Motor neuron (in vitro differentiated cells): ENCODE measurements at places on chromosomes 12 and 14. TPM values are rescaled to one million over a fixed set of nuclear protein-coding genes. Genes with fewer than 3 reads are reported as not detected.

Gene LIN7A
- 21.5 and 22.4 TPM in 2 replicates for total RNA-seq

Gene RERG
- total RNA-seq, result 1.2 and 1.5 TPM in 2 replicates

Gene SIRT4
- total RNA-seq, result 0.67 and 2.6 TPM in 2 replicates

Gene RTN1
- 325 and 384 TPM in 2 replicates for total RNA-seq

Gene DTX1
- 17.4 and 19.8 TPM in 2 replicates for total RNA-seq

Gene WDR89
- total RNA-seq, result 21.5 and 23.6 TPM in 2 replicates

Gene DDIT3
- total RNA-seq, result 142 TPM in 2 replicates

Gene ATXN7L3B
- 20.8 and 21.4 TPM in 2 replicates for total RNA-seq

Gene ABCC9
- 0.38 and 0.53 TPM in 2 replicates for total RNA-seq

Gene CTSG
- total RNA-seq, result not detected in 2 replicates

Gene MAPKAPK5
- total RNA-seq, result 30.4 and 32.0 TPM in 2 replicates

Gene RAB3IP
- 1.7 and 4.8 TPM in 2 replicates for total RNA-seq

Gene ADSS1
- total RNA-seq, result 3.2 and 3.5 TPM in 2 replicates

Gene SIX1
- total RNA-seq, result 0.05 and 0.19 TPM in 2 replicates

Gene MNAT1
- 32.3 and 37.0 TPM in 2 replicates for total RNA-seq

Gene SRRM4
- total RNA-seq, result 15.7 and 18.0 TPM in 2 replicates

Gene TBX5
- total RNA-seq, result 2.0 and 3.4 TPM in 2 replicates

Gene KRT73
- not detected in 2 replicates for total RNA-seq

Gene OR11H6
- total RNA-seq, result not detected in 2 replicates

Gene CLEC9A
- not detected in 2 replicates for total RNA-seq

Gene PDZRN4
- 1.4 and 1.6 TPM in 2 replicates for total RNA-seq

Gene NOXRED1
- 0.33 and 0.44 TPM in 2 replicates for total RNA-seq

Gene CCDC175
- total RNA-seq, result 0.11 and 0.19 TPM in 2 replicates

Gene SLC2A13
- total RNA-seq, result 5.9 and 7.5 TPM in 2 replicates

Gene APOF
- total RNA-seq, result 0.30 TPM in 1 of 2 replicates, not detected in the other

Gene CLEC1B
- total RNA-seq, result 0.31 TPM in 1 of 2 replicates, not detected in the other

Gene KIF26A
- 6.4 and 14.0 TPM in 2 replicates for total RNA-seq

Gene ADAMTS20
- total RNA-seq, result not detected in 2 replicates

Gene CD27
- 0.56 TPM in 1 of 2 replicates, not detected in the other for total RNA-seq

Gene SLC25A47
- total RNA-seq, result 0.52 and 0.58 TPM in 2 replicates

Gene SLC4A8
- total RNA-seq, result 25.5 and 26.1 TPM in 2 replicates

Gene TPPP2
- 0.13 TPM in 1 of 2 replicates, not detected in the other for total RNA-seq

Gene CEBPE
- total RNA-seq, result 0.26 TPM in 1 of 2 replicates, not detected in the other

Gene IGF1
- total RNA-seq, result 0.26 and 0.60 TPM in 2 replicates

Gene PPP1R1A
- total RNA-seq, result 14.1 and 14.2 TPM in 2 replicates

Gene CD69
- total RNA-seq, result 1.4 and 2.0 TPM in 2 replicates

Gene RNASE11
- total RNA-seq, result not detected in 2 replicates

Gene TAS2R19
- total RNA-seq, result 3.5 and 6.0 TPM in 2 replicates

Gene TTC9
- total RNA-seq, result 3.1 and 3.4 TPM in 2 replicates

Gene SOX5
- total RNA-seq, result 23.5 and 35.8 TPM in 2 replicates

Gene KCNMB4
- total RNA-seq, result 0.52 and 0.60 TPM in 2 replicates

Gene CISTR
- total RNA-seq, result not detected in 2 replicates

Gene ESR2
- total RNA-seq, result 0.85 and 1.6 TPM in 2 replicates

Gene OR11H7
- total RNA-seq, result not detected in 2 replicates
